ENCODE measurements at places on chromosomes 4 and X.

GRCh38 chr4:145797278-145797677, 117.3 kb downstream of the C4orf51 start:
- no peak for DNase-seq

GRCh38 chr4:143335979-143336780, 496 bp upstream of the GAB1 start:
- DNase-seq, result no peak

DNA sequence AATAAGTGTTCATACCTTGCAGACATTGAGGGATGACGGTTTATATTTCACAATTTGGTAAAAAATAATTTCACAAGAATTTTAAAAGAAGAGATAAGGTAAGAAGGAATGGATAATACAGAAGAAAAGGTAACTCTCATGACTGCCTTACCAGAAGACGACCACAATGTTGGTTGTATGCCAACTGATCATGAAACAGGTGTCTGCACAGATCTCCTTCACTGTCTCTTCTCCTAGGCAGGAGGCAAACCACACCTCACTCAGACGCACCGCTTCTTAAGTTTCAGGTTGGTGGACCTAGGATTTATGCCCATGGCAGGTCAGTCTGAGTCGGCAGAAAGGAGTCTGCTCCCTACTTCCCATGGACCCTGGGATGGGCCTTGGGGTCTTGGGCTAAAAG, 177.2 kb downstream of the VSIG4 start:
- DNase-seq, result no peak

- DNase-seq, result no peak
Measured at GRCh38 chrX:65745427-65745826, 78.0 kb downstream of the MSN start.

DNA sequence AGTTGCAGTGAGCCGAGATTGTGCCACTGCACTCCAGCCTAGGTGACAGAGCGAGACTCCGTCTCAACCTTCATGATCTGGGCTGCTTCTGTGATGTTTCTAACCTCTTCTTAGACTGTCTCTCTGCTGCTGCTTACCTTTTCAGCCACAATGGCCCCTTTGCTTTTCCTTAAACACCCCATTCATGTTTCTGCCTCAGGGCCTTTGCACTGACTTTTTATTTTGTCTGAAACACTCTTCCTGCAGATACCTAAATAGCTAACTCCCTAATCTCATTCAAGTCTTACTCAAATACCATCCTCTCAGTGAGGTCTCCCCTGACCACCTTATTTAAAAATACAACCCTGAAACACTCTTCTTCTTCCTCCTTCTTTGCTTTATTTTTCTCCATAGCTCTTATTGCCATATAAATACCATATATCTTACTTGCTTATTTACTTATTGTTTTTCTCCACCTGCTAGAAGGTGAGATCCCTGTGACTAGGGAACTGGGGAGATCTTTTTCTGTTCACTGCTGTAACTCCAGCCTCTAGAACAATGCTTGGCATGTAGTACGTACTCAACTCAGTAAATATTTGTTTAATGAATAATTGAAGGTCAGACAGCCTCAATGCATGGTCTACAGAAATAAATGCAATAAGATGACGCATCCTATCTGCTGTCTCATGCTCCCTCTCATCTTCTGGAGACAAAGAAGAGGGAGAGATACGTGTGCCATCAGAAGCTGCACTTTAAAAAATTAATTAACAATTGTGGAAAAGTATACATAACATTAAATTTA, 43.8 kb upstream of the SETD7 start:
- DNase-seq, result peak; percentile 44

DNA sequence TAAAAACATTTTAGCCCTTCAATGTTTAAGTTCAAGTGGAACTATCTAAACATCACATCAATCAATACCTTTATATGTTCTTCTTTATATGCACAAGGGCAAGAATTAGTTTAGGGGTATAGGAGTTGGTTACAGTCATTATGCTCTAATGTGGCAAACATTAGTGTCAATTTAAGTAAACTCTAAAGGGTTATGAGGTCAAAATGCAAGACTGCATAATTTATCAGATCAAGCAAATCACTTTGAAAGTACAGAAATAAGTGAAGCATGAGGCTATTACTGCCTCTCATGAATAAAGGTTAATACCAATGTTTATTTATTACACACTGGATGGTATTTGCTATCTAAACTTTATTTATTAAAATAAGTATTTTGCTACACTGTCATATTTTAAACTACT, 59.7 kb downstream of the MAB21L2 start:
- DNase-seq, result no peak

GRCh38 chrX:99914635-99915034, 495.4 kb downstream of the PCDH19 start:
- no peak for DNase-seq

GRCh38 chrX:47166126-47166525, 21.1 kb downstream of the RBM10 start:
- DNase-seq, result no peak

GRCh38 chr4:108172753-108173598, 4.2 kb upstream of the LEF1 start:
- peak; percentile 45 for DNase-seq

DNA sequence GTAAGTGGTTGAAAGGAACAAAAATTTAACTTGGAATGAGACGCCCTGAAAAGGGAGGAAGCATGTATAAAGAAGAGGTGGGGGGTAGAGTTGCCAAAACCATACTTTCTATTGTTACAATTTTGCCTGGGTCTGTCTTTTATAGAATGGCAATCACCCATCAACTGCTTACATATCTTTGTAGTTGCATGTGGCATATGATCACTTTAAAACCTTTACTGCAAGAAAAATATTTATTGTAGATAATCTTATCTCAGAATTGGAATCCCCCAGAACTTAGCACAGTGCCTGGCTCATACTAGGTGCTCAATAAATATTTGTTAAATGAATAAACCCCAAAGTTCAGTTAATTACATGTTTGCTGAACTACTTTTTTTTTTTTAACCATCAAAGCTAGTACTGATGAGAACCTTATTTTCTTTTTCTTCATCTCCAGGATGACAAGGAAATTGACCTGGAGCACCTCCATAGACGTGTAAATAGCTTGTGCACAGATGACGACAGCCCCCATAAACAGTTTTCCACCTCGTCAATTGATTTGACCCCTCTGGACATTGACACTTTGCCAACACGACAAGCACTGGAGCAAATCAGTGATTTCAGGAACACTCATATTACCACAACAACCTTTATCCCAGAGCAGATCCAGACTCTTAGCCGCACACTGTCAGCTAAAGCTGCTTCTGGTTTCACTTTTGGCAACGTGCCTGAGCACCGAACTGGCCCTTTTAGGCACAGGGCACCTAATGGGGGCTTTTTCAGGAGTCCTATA, 56.7 kb upstream of the ATOH1 start:
- DNase-seq, result no peak

DNA sequence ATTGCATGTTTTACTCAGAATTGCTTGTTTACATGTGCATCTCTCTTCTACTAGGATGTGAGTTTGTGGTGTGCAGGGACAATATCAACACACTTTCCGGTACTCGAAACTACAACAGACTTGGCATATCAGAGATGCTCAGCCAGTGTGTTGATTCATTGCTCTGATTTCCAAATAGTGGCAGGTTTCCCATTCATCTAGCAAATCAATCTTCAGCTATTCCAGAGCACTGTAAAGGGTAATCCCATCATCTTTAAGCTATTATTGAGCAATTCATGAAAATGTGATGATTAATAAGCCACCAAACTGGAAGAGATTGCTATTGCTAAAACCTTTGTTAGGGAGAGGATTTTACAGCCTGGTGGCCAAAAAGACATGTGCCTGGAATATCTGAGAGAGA, 574.2 kb upstream of the CPEB2 start:
- no peak for DNase-seq

- DNase-seq, result peak; percentile 6
Measured at GRCh38 chrX:20514358-20514757, 247.6 kb upstream of the RPS6KA3 start.

All from T47D (cell line).